ENCODE measurements at places on chromosomes 12 and 14.

DNA sequence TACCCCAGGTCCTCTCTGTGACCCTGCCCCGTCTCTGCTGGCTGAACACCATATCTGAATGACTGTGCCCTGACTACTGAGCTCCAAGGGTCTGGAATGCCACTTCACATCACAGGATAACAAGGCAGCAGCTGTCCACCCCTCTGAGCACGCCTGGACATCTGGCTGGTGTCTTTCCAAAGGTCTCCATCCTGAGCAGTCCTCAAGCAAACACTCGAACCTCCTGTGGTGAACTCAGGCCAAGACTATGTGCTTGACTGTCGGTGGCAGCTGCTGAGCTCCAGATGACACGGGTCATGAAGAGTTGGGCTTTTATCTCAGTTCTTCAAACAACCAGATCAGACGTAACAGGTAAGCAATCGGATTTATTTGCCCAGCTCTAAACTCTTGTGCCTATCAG lies 117.2 kb upstream of the BCL2L14 start:
- no peak for DNase-seq

- DNase-seq = no peak
Observed at GRCh38 chr14:26517771-26518170, 80.1 kb downstream of the NOVA1 start.

- no peak for DNase-seq
Observed at GRCh38 chr12:6909421-6910145, 4.8 kb upstream of the ENO2 start.

DNA sequence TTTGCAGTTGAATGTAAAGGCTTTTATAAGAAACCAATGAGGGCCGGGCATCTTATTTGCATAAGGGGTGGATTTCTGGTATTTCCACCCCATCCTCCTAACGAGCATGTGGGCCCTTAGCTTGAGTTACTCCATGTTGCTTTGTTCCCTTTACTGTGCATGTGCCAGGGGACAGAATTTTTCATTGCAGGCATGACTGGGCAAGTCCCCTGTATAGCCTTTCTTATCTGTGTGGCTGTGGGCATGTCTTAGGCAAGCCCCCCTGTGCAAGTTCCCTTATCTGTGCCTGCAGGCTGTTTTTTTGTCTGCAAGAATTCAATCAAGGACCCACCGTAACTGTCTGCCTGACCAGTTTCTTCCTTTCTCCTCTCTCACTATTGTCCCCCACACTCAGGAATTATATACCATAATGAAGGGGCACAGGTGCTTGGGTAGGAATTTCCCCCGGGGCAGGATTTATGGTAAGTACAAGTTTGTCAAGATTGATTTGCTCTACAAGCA lies 152.2 kb upstream of the CNOT2 start:
- no peak for DNase-seq

GRCh38 chr12:51345681-51346080 lies 798 bp downstream of the CELA1 start:
- peak; percentile 44 for DNase-seq

GRCh38 chr12:54394281-54394719 lies 9.8 kb upstream of the ZNF385A start:
- peak; percentile 47 for DNase-seq

- DNase-seq = no peak
Observed at GRCh38 chr12:96177013-96177412, 17.2 kb upstream of the ELK3 start.
